ENCODE measurements at places on chromosomes 5 and 9.

GRCh38 chr9:132669319-132669697 lies 475 bp downstream of the DDX31 start:
- DNase-seq = no peak

- no peak for DNase-seq
Measured at GRCh38 chr9:84024041-84024575, 43.5 kb downstream of the RMI1 start.

- DNase-seq = no peak
Measured at GRCh38 chr5:167608390-167609272, 682.8 kb upstream of the WWC1 start.

DNA sequence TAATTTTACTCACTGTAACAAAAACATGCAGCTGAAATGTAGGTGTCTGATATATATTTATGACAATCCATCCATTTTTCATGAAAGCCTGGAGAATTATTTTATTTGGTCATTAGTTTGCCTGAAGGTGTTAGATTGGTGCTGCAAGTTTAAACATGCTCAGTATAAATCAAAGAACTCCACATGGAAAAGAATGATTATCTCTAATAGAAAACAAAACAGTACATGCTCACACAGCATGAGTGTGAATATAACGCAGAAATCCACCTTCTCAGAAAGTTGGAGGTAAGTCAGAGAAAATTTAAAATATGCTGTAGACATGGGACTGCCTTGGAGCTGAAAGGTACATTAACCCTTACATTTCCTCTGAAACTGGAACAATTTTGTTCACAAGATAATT lies 165.5 kb upstream of the RGS7BP start:
- no peak for DNase-seq

DNA sequence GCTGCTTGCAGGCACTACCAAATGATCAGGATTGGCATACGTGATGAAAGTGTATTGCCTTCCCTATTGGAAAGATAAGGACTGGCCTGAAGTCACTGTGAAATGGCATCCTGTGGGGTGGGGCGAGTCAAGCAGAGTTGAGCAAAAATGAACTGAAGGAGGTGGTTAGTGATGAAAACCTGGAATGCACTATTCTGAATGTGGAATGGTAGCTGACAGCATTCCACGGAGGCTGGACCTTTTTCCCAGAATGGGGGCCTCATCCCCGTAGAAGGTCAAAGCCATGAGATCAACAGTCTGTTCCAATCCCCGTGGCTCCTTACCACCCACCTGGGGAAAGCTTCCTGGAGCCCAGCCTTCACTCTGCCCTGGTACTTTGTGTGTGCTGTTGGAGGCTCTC lies 37.7 kb downstream of the ASS1 start:
- no peak for DNase-seq

DNA sequence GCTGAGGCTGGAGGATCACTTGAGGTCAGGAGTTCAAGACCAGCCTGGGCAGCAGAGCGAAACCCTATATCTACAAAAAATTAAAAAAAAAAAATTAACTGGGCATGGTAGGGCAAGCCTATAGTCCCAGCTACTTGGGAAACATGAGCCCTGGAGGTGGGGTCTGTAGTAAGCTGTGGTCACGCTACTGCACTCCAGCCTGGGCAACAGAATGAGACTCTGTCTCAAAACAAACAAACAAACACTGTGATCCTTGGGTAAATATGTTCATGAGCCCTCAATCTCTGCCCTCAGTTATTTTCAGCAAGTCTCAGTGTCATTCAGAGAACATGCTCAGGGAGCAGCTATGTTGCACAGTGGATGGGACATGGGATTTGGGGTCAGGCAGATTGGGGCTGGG lies 76.2 kb downstream of the PTTG1 start:
- DNase-seq = no peak

GRCh38 chr5:74624501-74624900 lies 16.0 kb downstream of the ENC1 start:
- no peak for DNase-seq

GRCh38 chr5:105167092-105167491 lies 1604.5 kb upstream of the NUDT12 start:
- DNase-seq = no peak

DNA sequence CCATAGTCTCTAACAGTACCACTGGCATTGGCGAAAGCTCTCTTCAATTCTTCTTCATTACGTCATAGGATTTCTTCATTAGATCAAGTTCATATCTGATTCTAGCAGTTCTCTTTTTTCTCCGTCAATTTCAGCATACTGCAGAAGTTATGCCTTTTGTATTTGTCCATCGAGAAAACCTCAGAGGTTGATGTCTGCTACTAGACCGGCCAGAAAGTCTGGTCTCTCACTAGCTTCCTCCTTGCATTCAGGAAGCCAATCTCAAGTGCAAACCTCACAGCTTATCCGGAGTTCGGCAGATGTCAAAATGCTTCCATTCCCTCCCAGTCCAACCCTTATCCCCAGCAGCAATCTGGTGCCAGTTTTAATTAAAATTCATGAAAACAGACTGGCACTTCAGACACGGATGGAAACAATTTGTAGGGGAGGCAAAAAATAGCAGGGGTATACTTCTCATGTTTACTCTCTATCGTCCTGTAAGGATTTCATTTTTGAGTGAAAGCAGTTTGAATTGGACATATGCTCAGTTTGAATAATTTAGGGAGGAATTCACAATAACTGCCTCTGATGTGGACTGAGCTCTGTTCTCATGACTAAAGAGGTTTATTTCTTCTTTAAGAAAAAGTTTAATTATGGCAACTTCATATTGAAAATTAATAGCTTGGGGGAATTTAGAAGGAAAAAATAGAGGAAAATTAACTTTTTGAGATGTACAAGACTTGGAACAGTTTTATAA lies 56.4 kb upstream of the TMC1 start:
- DNase-seq = no peak

- no peak for DNase-seq
Measured at GRCh38 chr9:17519761-17520160, 59.1 kb upstream of the SH3GL2 start.

GRCh38 chr5:145237843-145238242 lies 597.3 kb downstream of the PRELID2 start:
- no peak for DNase-seq

DNA sequence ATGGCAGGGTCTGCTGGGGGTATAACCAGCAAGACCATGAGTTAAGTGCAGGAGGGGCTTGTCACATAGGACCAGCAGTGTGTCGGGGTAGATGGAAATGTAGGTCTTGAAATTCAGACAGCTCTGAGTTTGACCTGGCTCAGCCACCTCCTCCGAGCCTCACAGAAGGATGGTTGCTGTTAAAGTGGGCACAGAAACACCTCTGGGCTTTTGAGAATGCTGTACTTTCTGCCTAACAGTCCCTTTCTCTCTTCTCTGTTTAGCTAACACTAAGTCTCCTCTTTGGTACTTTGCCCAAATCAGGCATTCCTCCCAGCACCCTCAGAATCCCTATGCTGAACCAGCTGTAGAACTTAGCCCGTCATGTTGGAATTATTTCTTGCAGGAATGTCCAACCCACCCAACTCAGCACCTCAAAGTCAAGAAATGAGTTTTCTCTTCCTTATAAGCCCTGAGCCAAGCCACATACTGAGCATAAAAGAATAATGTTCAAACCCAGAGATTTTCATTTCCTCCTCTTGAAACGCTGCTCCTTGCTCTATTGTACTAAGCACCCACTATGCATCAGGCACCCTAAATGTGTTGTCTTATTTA lies 41.7 kb upstream of the MATR3 start:
- DNase-seq = no peak

GRCh38 chr5:136420168-136420898 lies 55.0 kb upstream of the TRPC7 start:
- no peak for DNase-seq

DNA sequence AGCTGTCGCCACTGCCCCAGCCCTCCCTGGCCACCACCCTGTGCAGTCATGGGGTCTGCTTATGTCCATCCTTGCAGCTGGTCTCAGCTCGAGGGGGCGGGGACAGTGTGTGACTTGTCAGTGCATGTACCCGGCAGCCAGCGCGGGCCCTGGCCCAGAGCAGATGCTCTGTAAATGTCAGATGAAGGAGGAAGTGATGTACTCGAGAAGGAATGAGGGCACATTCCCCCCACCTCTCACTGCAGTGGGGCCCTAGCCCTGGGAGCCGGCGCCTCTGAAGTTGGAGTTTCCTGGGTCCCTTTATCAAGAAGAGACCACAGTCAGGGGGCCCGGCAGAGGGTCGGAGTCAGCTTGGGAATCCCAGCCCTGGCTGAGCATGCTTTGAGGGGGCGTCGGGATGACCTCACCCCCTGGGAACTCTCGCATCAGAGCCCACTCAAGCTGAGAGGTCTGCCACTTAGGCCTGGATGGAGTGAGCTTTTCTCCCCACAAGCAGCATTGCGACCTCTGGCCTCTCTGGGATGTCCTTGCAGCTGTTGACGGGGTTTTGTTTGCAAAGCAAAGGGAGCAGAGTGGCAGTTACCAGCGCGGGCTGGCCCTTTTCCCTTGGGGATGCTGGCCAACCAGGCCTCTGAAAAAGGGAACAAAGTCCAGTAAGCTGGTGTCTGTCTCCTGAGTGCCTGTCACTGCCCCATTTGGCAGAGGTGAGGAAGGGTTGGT lies 19.0 kb downstream of the NEURL1B start:
- DNase-seq = peak; percentile 75

- DNase-seq = no peak
Measured at GRCh38 chr9:30722065-30722464, 1662.4 kb upstream of the ACO1 start.

- DNase-seq = no peak
Measured at GRCh38 chr5:75037106-75037505, 15.3 kb downstream of the GCNT4 start.

- DNase-seq = no peak
Measured at GRCh38 chr5:76547242-76547890, 75.8 kb downstream of the F2RL2 start.

DNA sequence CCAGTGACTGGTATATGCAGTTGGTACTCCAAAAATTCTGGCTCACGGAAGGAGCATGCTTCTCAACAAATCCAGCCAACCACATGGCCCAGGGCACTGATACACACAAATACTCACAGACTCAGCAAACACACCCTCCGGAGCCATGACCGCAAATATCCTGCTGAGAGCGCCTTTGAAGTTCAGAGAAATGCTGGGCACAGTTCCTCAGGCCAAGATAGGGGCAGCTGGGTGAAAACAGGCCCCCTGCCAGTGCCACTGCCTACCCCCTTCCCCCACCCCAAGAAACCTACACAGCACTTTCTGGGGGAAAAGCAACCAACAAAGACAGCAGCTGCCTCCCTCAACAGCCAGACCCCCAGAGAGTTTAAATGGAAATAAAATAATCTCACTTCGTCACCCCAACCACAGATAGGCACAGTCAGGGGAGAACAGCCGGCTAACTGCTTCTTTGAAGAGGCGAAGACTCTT lies 120.0 kb downstream of the C5orf15 start:
- no peak for DNase-seq

GRCh38 chr5:165286692-165287091 lies 1781.3 kb downstream of the MAT2B start:
- no peak for DNase-seq

DNA sequence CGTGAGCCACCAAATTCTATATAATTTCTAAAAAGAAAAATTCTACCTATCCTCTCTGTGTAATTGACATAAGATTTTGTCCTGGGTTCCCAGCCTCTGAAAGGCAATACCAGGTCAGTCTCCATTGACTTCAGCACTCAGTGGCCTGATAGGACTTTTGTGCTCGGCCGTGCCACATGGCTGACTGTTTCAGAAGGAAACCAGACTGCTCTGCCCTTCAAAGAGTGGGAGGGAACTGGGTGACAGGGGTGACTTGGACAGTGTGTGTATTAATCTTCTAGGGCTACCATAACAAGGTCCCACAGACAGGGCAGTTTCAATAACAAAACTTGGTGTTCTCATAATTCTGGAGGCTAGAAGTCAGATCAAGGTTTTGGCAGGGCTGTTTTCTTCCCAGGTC lies 43.0 kb downstream of the ARHGAP26 start:
- no peak for DNase-seq

- DNase-seq = no peak
Measured at GRCh38 chr9:7320841-7321240, 478.7 kb downstream of the DMAC1 start.

DNA sequence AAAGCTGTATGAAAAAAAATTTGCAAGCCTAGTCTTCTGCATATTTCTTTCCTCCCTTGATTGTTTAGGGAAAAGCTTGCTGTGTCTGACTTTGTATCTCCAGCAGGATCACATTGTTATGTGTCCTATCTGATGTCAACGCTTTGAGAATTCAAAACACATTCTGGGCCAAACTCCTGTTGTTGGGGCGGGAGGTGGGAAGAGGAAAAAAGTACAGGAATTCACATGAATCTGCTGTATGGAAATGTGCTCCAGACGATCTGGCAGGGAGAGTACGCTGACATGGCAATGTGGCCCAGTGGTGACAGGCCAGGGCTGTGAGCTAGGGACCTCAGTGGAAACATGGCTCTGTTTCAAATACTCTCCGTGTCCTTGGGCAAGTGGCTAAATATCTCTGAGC lies 87.4 kb upstream of the GNA14 start:
- no peak for DNase-seq

GRCh38 chr5:142057697-142058056 lies 44.9 kb upstream of the GNPDA1 start:
- no peak for DNase-seq

DNA sequence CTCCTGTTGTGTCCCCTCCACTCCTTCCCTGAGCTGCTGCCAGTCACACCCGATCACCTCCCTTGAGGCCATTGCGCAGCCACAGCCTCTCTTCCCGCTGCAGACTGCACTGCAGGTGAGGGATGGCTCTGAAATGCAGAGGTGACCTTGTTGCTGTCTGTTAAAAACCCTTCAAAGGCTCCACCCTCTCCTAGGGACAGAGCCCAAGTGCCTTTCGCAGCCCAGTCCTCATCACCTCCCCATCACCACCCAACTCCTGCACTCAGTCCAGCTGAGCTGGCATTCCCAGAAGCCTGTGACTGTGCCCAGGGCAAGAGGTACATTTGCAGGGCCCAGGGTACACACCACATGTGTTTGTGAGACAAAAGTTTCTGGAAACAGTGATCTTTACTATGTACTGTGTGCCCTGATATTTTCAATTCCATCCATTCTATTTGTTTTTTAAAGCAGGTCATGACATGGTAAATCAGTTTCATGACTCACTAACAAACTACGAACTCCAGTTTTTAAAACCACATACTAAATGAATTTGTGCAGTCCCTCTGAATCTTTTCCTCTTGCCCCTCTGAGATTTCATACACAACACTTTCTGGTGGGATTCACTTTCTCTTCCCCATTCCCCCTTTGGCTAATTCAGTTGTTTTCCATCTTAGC lies 73.0 kb upstream of the SPOCK1 start:
- no peak for DNase-seq
